Activated naive CD8-positive, alpha-beta T cell treated with anti-CD3 and anti-CD28 coated beads for 36 hours (primary cell): ENCODE measurements at places on chromosomes 5 and 9.

- no peak for DNase-seq
These were observed 145.5 kb downstream of the HMHB1 start for GRCh38 chr5:143957455-143957854.

DNA sequence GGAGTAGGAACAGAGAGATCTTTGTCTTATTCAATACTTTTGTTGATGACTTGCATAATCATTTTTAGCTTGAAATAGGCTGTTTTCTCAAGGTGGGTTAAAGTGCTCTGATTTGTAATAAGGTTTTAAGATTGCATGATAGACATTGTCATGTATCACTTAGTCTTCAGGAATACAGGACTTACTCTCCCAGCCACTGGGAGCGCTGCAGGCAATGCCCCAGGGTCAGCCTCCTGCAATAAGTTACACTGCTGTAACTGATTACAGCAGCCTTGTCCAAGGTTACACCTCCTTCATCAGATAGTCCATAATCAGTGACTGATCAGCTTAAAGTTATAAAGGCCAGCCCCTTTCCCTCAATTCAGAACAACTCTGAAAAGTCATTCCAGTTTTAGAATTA lies 218.6 kb downstream of the ESM1 start:
- no peak for DNase-seq

DNA sequence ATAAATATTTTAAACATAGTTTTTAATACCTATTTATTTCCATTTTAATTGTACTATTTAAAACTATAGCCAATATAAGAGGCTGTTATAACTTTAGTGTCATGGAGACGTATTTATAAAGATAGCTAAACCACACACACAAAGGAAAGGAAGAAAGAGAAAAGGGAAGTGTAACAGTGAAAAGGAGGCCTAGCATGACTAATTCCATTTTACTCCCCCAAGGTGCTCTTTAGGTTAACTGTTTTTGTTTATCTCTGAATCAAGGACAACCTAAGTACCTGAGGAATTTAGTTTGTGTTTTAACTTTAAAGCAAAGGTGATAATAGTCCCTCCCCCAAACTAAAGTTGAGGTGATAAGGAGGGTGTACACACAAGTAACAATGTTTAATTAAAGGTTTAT lies 1188.9 kb upstream of the C9orf72 start:
- DNase-seq, result no peak

DNA sequence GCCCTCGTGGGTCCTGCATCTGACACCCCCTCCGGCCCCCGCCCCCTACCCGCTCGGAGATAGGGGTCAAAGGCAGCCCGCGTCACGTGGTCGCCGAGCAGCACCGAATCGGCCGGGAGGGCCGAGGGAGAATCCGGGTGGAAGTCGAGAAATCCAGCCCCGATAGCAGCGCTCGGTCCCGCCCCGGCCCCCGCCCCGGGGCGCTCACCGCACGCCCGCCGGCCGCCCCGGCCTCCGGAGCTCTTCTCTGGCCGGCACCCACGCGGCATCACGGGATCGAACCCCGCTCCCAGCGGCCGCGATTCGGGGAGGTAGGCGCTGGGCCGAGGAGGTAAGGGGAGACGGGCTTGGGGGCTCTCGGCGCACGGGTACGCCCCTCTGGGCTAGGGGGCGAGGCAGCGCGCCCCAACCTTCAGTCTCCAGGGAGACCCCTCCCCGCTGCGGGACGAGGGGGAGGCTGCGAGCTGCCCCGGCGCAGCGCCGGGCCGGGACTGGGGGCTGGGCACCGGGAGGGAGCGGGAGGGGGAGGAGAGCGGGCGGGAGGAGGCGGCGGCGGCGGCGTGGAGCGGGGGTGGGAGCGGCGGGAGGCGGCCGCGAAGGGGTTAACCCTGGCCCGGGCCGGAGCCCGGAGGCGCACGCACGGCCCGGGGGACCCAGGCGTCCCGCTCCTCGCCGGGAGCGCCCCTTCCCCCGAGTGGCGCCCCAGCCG lies 22.1 kb upstream of the NDST1 start:
- DNase-seq, result peak; percentile 30

DNA sequence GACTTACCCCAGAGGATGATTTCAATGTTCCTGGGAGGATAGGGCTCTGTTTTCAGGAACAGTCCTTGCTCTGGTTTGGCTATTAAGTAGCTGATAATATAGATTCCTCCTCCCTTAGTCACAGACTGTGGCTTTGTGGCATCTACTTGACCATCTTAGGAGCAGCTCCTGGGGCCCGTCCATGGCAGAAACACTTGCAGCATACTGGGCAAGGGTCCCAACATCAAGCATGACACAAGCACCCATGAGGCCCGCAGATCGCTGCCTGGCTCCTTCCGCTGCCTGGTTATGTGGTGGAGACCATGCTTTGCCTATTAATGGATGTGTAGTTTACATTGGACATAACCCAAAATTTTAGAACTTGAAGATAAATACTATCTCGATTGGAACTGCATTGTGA lies 170.1 kb downstream of the ICE1 start:
- DNase-seq, result no peak

DNA sequence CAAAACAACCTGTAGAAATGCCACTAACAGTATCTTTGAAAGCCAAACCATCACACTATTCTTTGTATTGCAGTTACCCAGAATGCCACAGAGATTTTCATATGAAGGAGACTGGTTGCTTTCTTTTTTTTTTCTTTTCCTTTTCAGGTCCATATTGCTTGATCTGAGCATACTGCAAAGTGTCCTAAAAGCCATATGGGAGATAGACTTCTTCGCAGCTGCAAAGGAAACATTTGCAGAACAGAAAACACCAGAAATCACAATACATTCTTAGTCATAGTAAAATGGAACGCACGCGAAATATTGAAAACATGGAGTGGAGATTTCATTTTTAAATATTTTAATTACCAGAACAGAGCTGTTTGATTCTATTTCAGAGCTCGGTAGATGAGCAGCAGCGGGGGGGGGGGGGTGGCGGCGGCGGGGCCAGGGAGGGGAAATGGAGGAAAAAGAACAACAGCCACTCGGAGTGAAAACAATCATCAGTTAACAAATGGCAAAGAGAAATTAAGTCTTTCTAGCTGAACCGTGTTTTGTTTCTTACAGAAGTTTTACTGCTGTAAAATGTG lies 284.1 kb downstream of the NFIB start:
- DNase-seq, result no peak

GRCh38 chr5:134371834-134372340 lies 518 bp downstream of the UBE2B start:
- DNase-seq, result peak; percentile 42

DNA sequence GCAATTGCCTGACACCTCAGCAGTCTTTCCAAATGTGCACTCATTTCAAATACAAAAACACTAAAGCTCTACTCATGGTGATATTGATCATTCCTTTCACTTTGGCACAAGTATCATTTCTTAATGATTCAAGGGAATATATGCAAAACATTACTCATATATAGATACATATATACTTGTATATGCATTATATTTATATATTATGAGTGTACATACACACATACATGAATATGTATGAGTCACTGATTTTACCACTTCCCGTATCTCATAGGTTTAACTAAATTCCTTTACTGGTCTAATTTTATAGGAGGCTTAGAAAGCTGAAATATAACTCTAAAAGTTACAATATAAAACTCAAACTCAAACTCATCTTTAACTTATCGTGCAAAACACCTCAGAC lies 156.5 kb downstream of the CDH9 start:
- DNase-seq, result no peak

DNA sequence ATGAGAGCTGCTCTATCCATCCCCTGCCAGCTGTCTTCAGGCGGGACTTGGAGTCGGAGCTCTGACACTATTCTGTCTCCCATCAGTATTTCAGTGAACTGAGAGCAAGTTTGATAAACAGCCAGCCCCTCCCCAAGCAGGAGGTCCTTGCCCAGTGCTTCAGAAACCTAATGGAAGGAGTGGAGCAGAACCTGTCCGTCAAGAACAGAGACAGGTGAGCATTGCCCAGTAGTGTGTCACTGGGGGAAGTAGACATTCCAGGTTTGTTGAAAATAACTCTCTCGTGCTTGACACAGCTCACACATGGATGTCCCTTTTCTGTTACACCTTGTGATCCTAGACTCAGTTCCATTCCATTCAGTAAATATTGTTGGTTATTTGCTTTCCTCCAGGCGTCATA lies 13.2 kb upstream of the TLX3 start:
- no peak for DNase-seq

GRCh38 chr9:127225801-127226625 lies 38.6 kb upstream of the GARNL3 start:
- DNase-seq, result no peak
